ENCODE measurements at places on chromosomes 2 and 18.

DNA sequence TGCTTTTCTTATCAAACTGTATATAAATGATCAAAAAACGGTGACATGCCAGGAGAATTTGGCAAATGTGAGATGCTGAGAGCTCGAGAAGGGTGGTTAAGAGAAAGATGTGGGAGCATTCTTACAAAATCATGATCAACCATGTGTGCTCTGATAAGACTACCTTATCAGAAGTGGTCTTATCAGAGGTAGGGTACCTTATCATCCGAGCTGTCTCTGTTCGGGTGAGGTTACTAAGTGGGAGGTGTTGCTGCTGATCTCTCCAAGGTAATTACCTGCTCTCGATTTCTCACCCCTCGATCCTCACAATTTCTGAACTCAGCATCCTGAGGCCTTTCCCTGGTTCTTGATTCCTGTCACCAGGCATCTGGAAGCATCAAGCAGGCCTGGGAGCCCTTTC is 813.0 kb upstream of the ID2 start:
- no peak for DNase-seq

- no peak for DNase-seq
These were observed 107.1 kb upstream of the CTAGE1 start for GRCh38 chr18:22524783-22525182.

DNA sequence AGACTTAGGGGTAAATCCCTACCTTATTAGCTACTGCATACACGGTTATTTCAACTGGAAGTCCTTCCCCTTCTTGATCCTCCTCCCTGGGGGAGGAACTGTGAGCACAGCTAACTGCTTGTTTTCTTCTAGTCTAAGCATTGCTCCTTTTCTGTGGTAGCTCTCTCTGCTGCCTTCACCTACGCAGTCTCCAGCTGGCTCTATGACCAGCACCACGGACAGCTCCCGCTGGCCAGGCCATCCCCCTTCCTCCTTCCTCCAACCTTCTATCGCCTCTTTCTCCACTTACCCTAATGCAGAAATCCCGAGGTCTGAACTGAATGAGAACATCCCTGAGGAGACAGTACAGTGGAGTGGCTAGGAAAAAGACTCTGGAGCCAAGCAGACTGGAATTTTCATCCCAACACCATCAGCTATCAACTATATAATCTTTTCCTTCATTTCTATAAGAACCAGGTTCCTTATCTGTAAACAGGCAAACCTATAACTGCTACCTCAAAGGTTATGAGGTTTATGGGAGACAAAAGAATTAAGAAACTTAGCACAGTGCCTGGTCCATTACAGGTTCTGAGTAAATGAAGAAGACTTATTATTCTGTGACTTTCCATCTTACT is 4.7 kb upstream of the CFAP65 start:
- no peak for DNase-seq

- no peak for DNase-seq
These were observed 4.0 kb downstream of the SNORC start for GRCh38 chr2:232873909-232874641.

- no peak for DNase-seq
These were observed 183.6 kb downstream of the BABAM2 start for GRCh38 chr2:28074137-28074536.

GRCh38 chr2:57291209-57291608 is 755.4 kb upstream of the VRK2 start:
- no peak for DNase-seq

- no peak for DNase-seq
These were observed 75.2 kb downstream of the DPP4 start for GRCh38 chr2:161998857-161999256.

DNA sequence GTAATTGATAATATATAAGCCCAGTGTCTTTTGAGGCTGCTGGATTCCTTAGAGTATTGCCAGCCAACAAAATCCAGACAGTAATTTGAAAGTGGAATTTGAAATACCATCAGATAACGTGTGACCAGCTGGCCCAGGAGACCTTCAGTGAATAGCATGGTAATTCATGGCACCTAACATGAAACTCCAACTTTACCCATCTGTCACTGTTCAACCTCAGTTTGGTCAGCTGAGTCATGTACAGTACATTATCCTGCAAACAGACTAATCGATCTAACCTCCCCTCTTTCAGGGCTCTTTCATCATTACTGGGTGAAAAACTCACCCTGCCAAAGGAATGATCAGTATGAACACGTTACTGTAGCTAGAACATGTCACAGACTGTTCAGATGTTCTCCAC is 230.6 kb downstream of the DOK6 start:
- no peak for DNase-seq

DNA sequence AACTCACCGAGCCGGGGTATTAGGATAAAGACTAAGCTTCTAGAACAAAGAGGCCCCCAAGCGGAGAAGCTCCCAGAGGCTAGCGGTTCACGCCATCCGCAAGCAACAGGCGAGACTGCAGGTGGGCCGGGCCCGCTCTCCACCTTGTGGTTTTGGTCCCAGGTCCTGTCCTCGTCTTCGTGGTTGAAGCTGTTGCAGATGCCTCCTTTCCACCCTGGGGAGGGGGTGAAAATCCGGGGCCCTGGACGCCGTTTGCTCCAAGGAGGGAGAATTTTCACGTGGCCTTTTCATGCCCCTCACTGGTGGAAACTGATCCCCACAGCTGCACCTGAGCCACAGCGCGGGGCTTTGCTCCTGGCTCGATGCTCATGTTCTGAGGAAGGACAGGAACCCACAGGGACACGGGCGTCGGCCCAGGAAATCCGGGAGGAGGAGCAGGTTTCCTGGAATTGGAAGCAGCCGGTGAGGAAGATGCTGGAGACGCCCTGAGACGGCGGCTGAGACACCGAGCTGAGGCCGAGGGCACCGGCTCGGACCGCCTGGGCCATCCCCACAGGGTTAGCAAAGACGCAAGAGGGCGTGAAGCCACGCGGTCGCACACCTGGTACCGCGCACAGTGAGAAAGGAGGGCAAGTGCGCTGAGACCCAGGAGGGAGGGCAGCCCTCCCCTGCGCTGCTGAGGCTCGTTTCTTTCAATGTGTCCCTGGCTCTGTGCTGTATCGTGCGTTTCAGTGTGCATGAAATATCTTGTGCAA is 54.7 kb upstream of the SALL3 start:
- no peak for DNase-seq

GRCh38 chr2:200575957-200576356 is 9.9 kb upstream of the AOX1 start:
- DNase-seq: no peak

GRCh38 chr2:15763106-15763821 is 171.6 kb downstream of the DDX1 start:
- no peak for DNase-seq

- no peak for DNase-seq
These were observed 9.7 kb upstream of the WNT10A start for GRCh38 chr2:218870984-218871344.

- no peak for DNase-seq
These were observed 754.2 kb upstream of the ID2 start for GRCh38 chr2:7927691-7928090.

GRCh38 chr18:8793445-8794155 is 88.2 kb downstream of the MTCL1 start:
- no peak for DNase-seq

DNA sequence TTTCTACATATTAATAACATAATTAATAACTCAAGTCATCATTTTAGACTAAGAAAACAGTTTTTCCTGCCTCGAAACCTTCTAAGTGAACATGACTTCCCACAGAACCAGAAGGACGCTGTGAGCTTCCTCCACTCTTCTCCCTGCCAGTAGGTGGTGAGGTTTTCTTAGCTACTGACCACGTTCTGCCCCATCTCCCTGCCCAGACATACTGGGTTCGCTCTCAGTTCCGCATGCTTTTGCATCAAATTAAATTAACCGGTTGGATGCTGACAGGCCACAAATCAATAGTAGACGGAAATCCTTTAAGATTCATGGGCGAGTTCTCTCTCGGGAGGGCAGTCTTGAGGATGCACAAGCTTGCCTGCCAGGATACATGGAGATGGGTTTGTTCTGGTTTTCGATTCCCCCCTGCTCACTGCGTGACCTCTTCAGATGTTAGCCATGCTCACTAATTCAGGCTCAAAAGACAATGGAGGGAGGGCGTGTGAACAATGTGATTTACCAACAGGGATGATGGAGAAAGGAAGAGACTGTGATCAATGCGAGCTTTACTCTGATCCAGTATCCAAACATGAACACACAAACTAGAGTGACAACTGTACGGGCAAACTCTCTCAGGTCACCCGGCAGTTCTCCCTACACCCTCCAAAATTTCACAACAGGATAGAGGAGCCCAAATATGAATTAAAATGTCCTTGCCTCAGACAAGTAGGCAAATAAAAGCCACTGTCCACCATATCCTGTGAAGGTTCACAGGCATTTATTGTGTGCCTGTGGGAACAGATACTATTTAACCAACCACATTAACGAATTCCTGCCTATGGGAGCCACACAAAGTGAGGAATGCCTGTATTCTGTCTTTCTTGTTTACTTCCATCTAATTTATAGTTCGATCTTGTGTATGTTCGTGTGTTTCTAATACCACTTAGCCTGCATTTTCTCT is 375.7 kb downstream of the EIPR1 start:
- DNase-seq: no peak

GRCh38 chr2:158973116-158973956 is 4.9 kb downstream of the TANC1 start:
- no peak for DNase-seq

- no peak for DNase-seq
These were observed 56.1 kb downstream of the CNTNAP5 start for GRCh38 chr2:124081154-124081716.

- DNase-seq: no peak
These were observed 21.5 kb upstream of the ALKAL2 start for GRCh38 chr2:309148-309953.

- DNase-seq: no peak
These were observed 1.2 kb downstream of the IMMT start for GRCh38 chr2:86193901-86194567.

DNA sequence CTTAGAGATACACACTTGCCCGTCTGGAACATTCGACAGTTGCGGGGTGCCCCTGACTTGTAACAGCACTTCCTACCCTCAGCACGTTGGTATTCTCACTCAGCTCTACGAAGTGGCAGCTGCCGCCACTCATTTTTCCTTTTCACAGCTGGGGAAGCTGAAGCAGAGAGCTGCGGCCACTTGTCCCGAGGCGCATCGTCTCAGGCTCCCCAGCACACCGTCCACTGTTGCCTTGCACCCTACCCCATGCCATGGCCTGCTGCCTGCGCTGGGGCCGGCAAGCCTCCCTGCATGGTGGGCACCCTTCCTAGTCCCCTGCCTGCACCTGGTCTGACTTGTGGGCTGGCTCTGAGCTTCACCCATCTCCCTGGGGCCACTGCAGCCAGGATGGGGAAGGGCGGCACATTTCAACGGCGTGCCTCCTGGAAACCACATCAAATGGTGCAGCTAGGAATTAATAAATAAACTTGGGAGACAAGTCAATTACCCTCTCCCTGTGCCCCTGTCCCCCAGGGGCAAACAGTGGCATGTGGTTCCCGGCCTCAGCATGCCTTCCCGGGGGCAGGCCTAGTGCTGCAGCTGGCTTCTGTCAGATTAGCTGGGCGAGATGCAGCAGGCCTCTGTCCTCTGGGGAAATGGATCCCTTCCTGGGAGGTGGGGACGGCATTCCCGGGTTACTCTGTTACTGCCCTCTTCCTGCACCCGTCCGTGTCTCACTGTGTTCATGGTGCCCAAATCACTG is 64.7 kb upstream of the HAAO start:
- no peak for DNase-seq

- no peak for DNase-seq
These were observed 38.6 kb downstream of the PTPRM start for GRCh38 chr18:7605705-7606104.

DNA sequence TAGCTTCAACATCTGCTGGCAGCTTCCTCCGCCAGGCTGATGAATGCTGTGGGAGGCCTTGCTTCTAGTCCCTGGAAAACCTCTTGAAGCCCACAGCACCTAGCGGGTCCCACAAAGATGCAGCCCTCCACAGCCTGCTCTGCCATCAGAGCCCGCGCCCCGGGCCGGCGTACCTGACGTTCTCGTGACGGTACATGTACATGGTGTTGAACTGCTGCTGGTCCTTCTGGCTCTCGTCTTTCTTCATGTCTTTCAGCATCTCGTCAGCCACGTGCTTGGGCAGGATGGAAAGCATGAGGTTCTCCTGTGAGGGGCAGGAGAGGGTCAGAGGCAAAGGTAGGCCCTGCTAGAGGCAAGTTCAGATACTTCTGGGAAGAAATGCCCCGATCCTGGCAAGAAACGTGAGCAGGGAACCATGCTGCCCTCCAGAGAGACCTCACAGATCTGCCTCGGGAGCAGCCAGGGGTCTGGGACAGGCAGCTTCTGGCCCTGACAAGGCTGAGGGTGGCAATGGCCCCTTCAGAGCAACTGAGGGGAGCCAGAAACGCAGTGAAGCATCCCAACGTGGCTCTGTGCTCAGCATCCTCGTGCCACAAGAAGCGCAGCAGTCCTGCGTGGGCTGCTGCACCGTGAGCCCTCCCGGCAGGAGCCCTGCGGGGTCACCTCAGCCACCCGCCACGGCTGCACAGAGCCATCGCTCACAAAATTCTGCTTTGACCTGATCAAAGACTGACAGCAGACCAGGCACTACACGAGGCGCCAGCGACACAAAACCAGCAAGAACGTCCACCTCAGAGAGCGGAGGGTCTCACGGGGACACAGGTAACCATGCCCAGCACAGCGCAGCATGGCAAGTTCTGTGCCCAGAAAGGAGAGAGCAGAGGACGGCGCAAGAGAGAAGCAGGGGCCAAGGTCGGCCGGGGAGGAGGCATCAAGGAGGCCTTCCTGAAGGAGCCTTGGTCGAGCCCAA is 49.1 kb downstream of the CENPO start:
- DNase-seq: no peak

- no peak for DNase-seq
These were observed 1.4 kb downstream of the COL3A1 start for GRCh38 chr2:188975497-188976102.

GRCh38 chr2:42965196-42965595 is 172.8 kb upstream of the HAAO start:
- DNase-seq: no peak

- no peak for DNase-seq
These were observed 106.4 kb upstream of the CCDC85A start for GRCh38 chr2:56077359-56077915.

DNA sequence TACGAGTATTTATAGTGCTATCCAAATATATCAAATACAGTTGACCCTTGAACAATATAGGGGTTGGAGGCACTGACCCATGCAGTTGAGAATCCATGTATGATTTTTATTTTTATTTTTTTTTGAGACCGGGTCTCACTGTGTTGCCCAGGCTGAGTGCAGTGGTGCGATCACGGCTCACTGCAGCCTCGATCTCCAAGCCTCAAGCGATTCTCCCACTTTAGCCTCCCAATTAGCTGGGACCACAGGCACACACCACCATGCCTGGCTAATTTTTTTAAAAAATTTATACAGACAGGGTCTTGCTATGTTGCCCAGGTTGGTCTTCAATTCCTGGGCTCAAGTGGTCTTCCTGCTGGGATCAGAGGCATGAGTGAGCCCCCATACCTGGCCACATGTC is 70.6 kb downstream of the GORASP2 start:
- no peak for DNase-seq

- no peak for DNase-seq
These were observed 36.9 kb upstream of the KLF7 start for GRCh38 chr2:207202645-207203044.

Data from stimulated activated CD8-positive, alpha-beta memory T cell treated with anti-CD3 and anti-CD28 coated beads, Interleukin-7, amount 100 ng/mL, for 1 hour (primary cell).